Smooth muscle cell of the coronary artery (primary cell): ENCODE measurements at places on chromosomes 7 and 10. TPM values are rescaled to one million over a fixed set of nuclear protein-coding genes. Genes with fewer than 3 reads are reported as not detected.

LBX1 gene
- total RNA-seq: not detected in 2 replicates

CDNF gene
- 0.35 and 0.83 TPM in 2 replicates for total RNA-seq

ASAH2 gene
- total RNA-seq: 0.12 and 1.1 TPM in 2 replicates

ADIRF gene
- 44.9 and 184 TPM in 2 replicates for total RNA-seq

PRPS1L1 gene
- not detected in 2 replicates for total RNA-seq

OPN4 gene
- total RNA-seq: not detected in 2 replicates

SFMBT2 gene
- 0.08 and 0.59 TPM in 2 replicates for total RNA-seq

IFIT1B gene
- not detected in 2 replicates for total RNA-seq

NXPH1 gene
- total RNA-seq: not detected in 2 replicates

COL1A2 gene
- total RNA-seq: 3,805 and 4,961 TPM in 2 replicates

STK17A gene
- total RNA-seq: 10.4 and 39.2 TPM in 2 replicates

ABCC2 gene
- total RNA-seq: 0.15 and 1.1 TPM in 2 replicates

KIF11 gene
- total RNA-seq: 1.2 and 6.5 TPM in 2 replicates

NCF1 gene
- not detected in 2 replicates for total RNA-seq

SPDYE6 gene
- total RNA-seq: 0.23 TPM in 1 of 2 replicates, not detected in the other

NME8 gene
- total RNA-seq: not detected in 2 replicates

GPR15LG gene
- not detected in 2 replicates for total RNA-seq

ASZ1 gene
- not detected in 2 replicates for total RNA-seq

GPR146 gene
- total RNA-seq: 1.3 and 6.8 TPM in 2 replicates

DPP6 gene
- total RNA-seq: not detected in 2 replicates

BAZ1B gene
- 36.4 and 37.2 TPM in 2 replicates for total RNA-seq

PON1 gene
- total RNA-seq: not detected in 2 replicates

SPDYE16 gene
- total RNA-seq: 0.12 and 0.15 TPM in 2 replicates

TMEM178B gene
- total RNA-seq: 0.08 and 0.12 TPM in 2 replicates
